Daoy (cell line): ENCODE measurements at places on chromosomes 5 and 9.
A peak's percentile ranks its signal among the peaks of the same experiment; 100 is the strongest.

DNA sequence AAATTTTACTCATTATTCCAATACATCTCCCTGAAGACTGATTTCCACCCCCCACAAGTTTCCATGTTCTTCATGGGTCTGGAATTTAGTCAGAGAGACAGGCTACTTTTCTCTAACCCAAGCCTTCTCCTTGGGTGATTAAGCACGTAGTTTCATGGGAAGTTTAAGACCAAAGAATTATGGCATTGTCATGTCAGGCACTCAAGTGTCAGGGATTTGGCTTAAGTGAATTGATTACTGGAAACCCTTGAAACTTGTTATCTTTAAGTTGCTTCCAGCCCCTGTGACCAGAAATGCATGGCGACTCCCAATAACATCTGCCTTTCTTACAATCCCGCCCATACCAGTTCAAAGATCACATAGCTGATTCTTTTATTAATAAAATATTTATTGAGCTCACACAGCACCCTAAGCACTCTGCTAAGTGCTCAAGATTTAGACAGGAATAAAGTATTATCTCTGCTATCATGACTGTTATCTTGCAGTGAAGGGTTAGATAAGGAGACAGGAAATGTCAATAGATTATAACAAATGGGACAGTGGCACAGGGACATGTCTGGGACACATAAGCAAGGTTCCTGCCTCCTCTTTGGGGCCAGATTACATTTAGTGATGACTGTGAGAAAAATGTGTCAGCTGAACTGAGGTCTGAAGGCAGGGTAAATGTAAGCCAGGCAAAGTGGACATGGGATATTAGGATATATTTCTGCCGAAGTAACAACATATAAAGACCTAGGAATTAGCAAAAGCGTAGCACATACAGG, 241.2 kb upstream of the TNC start:
- DNase-seq: no peak

GRCh38 chr5:172603251-172603806, 37.7 kb upstream of the NEURL1B start:
- DNase-seq: no peak

DNA sequence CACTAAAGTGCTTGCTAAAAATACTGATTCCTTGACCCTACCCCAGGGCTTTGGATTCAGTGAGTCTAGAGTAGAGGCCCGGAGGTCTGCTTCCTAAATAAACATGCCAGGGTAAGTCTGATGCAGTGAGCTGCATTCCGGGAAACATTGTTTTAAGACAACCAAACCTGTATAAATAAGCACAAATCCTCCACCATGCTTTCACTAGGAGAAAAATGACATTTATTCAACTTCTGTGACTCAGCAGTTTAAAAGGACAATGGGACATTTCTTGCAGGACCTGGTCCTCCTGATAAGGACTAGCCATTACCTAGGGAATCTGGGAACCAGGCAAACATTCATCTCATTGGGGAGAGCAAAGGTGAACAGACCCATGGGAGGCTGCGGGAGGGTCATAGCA, 335.3 kb downstream of the MLLT3 start:
- DNase-seq: no peak

GRCh38 chr5:17367256-17367840, 130.7 kb upstream of the TAF11L2 start:
- no peak for DNase-seq

DNA sequence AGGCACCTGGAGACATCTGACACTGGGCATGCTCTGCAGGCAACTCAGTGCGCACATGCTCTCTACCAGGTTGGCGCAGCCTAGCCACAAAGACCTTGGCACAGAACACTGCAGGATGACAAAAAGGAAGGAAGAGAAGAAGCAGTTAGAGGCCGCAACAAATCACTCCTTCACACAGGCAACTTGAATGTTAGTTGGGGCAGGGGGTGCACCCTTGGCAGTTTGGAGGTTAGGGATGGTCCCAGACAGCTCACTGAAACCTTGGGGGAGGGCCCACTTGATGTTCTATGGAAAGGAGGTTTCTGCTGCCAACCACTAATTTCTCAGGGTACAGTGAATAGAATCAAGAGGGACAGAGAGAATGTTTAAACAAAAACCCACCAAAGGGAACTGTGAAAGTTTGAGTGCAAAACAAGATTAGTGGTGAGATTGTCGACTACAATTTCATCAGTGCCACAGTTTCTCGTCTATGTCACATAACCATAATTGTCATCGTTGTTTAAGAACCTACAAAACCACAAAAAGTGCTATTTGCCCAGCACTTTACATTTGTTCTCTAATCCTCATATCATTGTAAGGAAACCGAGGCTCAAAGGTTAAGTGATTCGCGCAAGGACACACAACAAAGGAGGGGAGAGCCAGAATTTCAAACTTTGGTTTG, 48.7 kb downstream of the FBXW11 start:
- DNase-seq: peak; percentile 5
